Cardiac ventricle fibroblast (primary cell): ENCODE measurements at places on chromosomes 6 and 20. TPM values are rescaled to one million over a fixed set of nuclear protein-coding genes. Genes with fewer than 3 reads are reported as not detected.

Gene IYD
- under 0.01 TPM in 1 of 2 replicates, not detected in the other for total RNA-seq

Gene ZBP1
- not detected in 2 replicates for total RNA-seq

Gene TAP2
- 9.0 and 14.5 TPM in 2 replicates for total RNA-seq

Gene CRIP3
- not detected in 2 replicates for total RNA-seq

Gene OPRM1
- total RNA-seq, result not detected in 2 replicates

Gene FILIP1
- 0.69 and 1.1 TPM in 2 replicates for total RNA-seq

Gene TRAPPC3L
- 1.2 TPM in 1 of 2 replicates, not detected in the other for total RNA-seq

Gene EZR
- 11.6 and 11.8 TPM in 2 replicates for total RNA-seq

Gene RSPH4A
- total RNA-seq, result not detected in 2 replicates

Gene ZNF311
- 0.20 and 0.56 TPM in 2 replicates for total RNA-seq

Gene MMP24
- total RNA-seq, result 0.05 and 0.06 TPM in 2 replicates

Gene ZC3H12D
- 0.10 TPM in 1 of 2 replicates, not detected in the other for total RNA-seq

Gene CAGE1
- total RNA-seq, result not detected in 2 replicates

Gene SGK1
- total RNA-seq, result 10.1 and 15.7 TPM in 2 replicates

Gene SFTA2
- total RNA-seq, result not detected in 2 replicates

Gene MRPL2
- 14.2 and 26.8 TPM in 2 replicates for total RNA-seq

Gene SYNDIG1
- 0.19 TPM in 1 of 2 replicates, not detected in the other for total RNA-seq

Gene LTB
- not detected in 2 replicates for total RNA-seq

Gene VARS2
- total RNA-seq, result 16.4 and 18.6 TPM in 2 replicates

Gene METTL24
- total RNA-seq, result not detected in 2 replicates

Gene EDN1
- total RNA-seq, result 0.83 and 2.6 TPM in 2 replicates

Gene PRKN
- total RNA-seq, result 3.4 and 8.4 TPM in 2 replicates

Gene ECT2L
- 0.06 and 0.20 TPM in 2 replicates for total RNA-seq

Gene VGLL2
- total RNA-seq, result not detected in 2 replicates

Gene CAPN11
- total RNA-seq, result 0.12 and 0.34 TPM in 2 replicates

Gene ASF1A
- total RNA-seq, result 9.3 and 9.5 TPM in 2 replicates

Gene SH3BGRL2
- 1.8 and 2.5 TPM in 2 replicates for total RNA-seq
